ENCODE measurements at places on chromosomes 16 and 17.

DNA sequence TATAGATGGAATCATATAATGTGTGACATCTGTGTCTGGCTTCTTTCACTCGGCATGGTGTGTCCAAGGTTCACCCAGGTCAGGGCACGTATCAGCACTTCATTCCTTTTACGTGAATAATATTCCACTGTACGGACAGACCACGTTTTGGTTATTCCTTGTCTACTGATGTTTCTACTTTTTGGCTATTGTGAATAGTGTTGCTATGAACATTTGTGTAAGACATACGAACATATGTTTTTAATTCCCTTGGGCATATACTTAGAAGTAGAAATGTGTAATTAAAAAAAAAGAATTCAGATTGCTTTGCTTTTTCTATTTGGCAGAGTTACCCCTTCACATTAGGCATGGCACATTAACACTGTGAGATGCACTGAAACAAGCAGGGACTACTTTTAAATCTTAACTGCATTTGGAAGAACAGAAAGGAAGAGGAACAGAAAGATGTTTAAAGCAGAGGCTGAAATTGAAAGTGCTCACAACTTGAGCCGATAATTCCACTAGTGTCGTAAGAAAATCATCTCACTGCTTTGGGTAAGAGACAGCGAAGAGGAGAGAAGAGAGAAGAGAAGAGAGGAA, 105.3 kb downstream of the VPS53 start:
- no peak for DNase-seq

GRCh38 chr16:83817022-83817421, 9.2 kb downstream of the HSBP1 start:
- no peak for DNase-seq

- DNase-seq = no peak
Observed at GRCh38 chr17:50475362-50475761, 3.3 kb upstream of the RSAD1 start.

- DNase-seq = no peak
Observed at GRCh38 chr17:78103311-78103710, 25.2 kb downstream of the TMC6 start.

GRCh38 chr17:55433029-55433628, 11.5 kb upstream of the MMD start:
- DNase-seq = no peak

GRCh38 chr16:55389426-55390073, 65.5 kb downstream of the IRX6 start:
- DNase-seq = no peak

- no peak for DNase-seq
Observed at GRCh38 chr17:45692661-45693060, 91.5 kb upstream of the CRHR1 start.

- DNase-seq = no peak
Observed at GRCh38 chr17:74525781-74526288, 5.4 kb downstream of the CD300LB start.

- DNase-seq = no peak
Observed at GRCh38 chr16:49524947-49525315, 151.3 kb downstream of the C16orf78 start.

GRCh38 chr16:89981414-89981813, 32.9 kb downstream of the DEF8 start:
- no peak for DNase-seq
